ENCODE measurements at places on chromosomes 5 and 9.

DNA sequence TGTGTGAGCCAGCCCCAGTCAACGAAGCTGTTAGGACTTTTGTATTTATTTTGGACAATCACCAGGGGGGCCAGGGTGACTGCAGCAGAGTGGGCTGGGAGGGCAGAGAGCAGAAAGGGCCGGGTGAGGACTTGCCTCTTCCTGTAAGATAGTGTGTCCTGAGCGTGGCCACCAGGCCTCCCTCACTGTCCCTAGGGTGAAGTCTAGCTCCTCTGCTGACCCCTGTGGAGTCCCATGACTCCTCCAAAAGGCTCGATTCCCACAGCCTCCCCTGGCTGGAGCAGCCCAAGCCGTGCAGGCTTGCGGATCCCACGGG, 147.8 kb downstream of the RXRA start:
- DNase-seq = no peak

DNA sequence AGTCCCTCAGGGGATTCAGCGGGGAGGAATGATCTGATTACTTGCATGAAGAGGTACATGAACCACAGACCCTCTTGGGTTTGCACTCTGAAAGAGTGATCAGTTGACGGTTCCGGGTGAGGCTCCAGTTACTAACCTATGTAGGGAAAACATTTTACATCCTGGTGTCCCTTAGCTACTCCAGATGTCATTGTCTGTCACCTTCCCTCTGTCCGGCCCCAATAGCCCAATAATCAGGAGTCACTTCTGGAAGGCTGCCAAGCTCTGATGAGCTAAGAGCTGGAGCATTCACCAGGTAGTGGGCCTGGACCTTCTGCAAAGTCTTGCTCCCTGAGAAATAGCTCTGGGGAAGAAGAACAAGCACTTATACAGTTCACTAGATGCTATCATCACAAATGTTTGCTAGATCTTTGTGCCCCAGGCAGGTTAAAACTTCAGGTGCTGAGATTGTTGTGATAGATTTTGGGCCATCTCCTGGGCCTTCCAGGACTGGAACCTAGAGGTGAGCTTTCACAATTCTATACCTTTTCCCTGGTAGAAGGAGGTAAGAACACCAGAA, 64.5 kb downstream of the ENTREP1 start:
- DNase-seq = no peak

GRCh38 chr9:136138566-136138965, 19.9 kb upstream of the TMEM250 start:
- DNase-seq = no peak

DNA sequence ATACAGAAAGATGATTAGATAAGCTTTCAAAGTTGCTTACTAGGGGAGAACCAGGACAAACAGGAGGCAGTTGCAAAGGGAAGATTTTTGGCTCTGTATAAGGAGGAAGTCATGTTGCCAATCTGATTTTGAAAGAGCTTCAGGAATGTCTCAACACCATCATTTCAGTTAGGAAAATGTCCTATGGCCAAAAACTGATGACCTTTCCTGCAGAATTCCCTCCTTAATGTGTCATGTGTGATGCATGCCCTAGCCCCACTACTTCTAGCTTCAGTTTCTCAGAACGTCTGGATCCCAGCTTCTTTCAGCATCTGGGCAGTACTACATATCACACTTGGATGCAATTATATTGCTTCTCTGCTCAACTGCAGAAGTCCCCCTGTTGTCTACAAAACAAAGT, 211.5 kb upstream of the NREP start:
- no peak for DNase-seq

DNA sequence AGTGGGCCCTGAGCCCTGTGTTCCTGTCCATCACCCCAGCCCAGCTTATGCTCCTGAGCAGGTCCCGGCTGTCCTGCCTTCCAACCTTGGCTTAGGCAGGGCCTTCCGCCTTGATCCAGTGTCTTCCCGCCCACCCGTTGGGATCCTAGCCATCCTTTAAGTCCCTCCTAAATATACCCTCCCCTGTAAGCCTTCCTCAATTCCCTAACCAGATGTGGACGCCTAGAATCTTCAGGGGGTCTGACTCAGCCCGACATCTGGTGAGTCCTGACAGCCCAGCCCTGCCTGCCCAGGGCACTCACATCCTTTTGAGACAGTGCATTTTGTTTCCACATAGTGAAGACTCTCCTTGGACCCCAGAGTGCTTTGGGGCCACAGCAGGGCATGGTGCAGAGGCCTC, 23.7 kb downstream of the SLC6A7 start:
- no peak for DNase-seq

- no peak for DNase-seq
These were observed 7.1 kb downstream of the GTF3C5 start for GRCh38 chr9:133037775-133038515.

GRCh38 chr5:62460578-62460983, 48.0 kb downstream of the IPO11 start:
- DNase-seq = peak; percentile 29

All from T-helper 1 cell (primary cell).